ENCODE measurements at places on chromosomes 3 and 15. TPM values are rescaled to one million over a fixed set of nuclear protein-coding genes. Genes with fewer than 3 reads are reported as not detected.

HACD2 gene
- 15.5 TPM for total RNA-seq

ROBO1 gene
- 47.8 TPM for total RNA-seq

ACTRT3 gene
- total RNA-seq = 3.9 TPM

GOLGA6C gene
- total RNA-seq = not detected

NPTN gene
- 91.8 TPM for total RNA-seq

POPDC2 gene
- total RNA-seq = 0.13 TPM

MAP1A gene
- total RNA-seq = 29.1 TPM

PLSCR1 gene
- total RNA-seq = 93.7 TPM

SCG3 gene
- not detected for total RNA-seq

GPR156 gene
- 0.78 TPM for total RNA-seq

SPINK8 gene
- total RNA-seq = not detected

GOLGA8R gene
- total RNA-seq = 0.08 TPM

NPAP1 gene
- total RNA-seq = not detected

MNS1 gene
- 4.1 TPM for total RNA-seq

TMCO5A gene
- not detected for total RNA-seq

Measured in epithelial cell of alveolus of lung (primary cell).